ENCODE measurements at places on chromosomes 2 and 18.

GRCh38 chr2:156333951-156334495 lies 1.5 kb upstream of the NR4A2 start:
- no peak for DNase-seq

- DNase-seq: no peak
Measured at GRCh38 chr18:79847606-79848293, 50.0 kb downstream of the KCNG2 start.

GRCh38 chr2:83817511-83817910 lies 641.6 kb downstream of the SUCLG1 start:
- DNase-seq: no peak

DNA sequence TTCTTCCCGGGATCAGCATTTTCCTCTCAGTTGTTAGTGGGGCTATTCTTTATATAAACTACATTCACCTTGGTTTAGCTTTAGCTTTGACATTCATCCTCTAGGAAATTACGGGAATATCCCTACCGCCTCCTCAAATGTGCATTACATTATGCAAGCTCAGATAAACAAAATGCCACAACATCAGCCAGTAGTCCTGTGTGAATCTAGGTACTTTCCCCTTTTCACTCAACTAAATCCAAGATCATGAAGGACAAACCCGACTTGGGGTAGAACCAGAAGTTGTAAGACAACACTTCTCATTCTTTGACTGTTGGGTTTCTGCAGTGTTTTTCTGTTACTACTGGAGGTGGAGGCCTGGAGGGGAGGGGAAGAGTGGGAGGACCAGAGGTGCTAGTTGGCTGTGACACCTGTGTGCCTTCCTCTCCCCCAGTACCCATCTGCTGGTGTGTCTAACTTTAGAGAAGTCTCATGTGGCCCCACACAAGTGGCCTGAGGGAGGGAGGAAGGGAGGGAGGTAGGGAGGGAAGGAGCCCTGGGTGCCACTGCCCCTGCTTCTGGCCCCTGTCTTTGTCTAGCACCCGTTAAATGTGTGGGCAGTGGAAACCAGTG lies 84.8 kb upstream of the BCL2L11 start:
- DNase-seq: no peak

DNA sequence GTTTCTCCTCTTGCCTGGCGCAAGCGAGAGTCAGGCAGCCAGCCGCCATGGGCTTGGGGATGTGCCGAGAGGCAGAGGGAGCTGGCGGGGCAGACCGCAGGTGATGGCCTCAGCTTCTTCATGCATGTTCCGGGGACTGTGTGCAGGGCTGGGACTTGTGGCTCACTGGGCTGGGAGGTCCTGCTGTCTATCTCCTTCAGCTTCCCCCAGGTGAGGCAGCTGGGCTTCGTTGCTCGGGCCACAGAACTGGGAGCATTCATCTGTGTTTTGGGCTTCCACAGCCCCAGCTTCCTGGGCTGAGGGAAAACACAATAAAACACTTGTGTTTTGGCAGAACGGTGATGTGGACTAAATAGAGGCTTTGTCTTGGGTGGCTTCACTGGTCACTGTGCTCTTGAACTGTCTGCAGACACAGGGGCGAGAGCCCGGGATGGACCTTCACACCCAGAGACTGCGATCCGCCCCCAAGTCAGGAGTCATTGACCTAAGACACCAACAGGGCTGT lies 93.5 kb downstream of the DYSF start:
- DNase-seq: no peak

DNA sequence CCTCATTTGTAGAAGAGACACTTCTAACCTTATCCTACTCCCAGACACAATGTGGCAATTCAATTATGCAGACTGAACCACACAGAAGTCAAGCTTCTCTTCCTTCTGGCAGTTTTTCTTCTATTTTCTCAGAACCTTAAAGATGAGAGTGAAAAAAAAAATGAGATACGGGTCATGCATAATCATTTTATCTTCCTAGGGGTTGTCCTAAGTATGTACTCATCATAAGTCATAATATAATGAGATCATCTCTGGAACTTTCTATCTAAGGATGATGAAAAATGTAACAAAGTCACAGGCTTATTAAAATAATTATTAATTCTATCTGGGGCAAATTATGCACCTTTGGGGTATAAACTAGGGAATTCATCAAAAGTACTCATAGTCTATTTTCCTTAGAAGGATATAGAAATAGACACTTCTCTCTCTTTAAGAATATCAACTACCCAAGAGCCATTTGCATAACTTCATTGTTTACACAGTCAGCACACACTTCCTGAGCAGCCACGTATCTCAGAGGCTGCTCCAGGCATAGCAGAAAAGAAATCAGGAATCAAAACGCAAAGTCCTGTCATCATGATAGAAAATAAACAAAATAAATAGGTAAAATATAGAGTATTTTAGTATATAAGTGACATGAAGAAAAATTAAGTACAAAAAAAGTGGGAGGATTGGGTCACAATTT lies 345.9 kb upstream of the SPHKAP start:
- DNase-seq: no peak

DNA sequence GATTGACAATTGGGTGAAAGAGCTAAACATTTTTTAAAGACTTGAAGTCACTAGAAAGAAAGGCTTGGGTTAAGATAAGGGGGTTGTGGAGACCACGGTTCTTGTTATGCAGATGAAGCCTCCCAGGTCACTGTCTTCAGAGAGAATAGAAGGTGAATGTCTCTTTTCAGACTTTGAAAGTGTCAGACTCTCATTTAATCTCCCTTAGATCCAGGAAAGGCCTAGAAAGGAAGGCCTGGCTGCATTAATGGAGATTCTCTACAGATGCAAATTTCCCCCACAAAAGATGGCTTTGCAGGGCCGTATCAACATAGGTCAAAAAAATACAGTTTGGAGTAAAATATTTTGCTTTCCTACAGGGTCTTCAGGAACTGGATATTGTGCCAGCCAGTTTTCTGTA lies 193.9 kb downstream of the RTP5 start:
- DNase-seq: no peak

GRCh38 chr2:54722641-54723040 lies 821 bp upstream of the EML6 start:
- no peak for DNase-seq

GRCh38 chr2:241618296-241618805 lies 18.6 kb downstream of the THAP4 start:
- no peak for DNase-seq

DNA sequence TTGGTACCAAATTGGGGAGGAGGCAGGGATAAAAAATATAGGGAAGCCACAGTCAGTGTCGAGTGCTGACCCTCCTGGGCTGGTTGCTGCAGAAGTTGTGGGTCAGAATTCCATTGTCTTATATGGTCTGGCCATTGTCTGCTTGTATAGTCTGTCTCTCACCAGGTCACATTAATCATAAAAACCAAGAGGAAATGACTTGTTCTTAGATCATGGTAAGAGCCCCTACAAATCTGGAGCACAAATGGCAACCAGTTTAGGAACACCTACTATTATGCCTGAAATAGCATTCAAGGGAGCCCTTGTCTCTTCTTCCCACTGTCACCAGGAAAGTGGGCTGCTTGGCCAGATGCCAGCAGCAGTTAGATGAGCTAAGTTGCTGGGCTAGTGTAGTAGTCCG lies 119.7 kb upstream of the RMP24 start:
- DNase-seq: no peak

- DNase-seq: peak; percentile 39
Measured at GRCh38 chr2:9554921-9555296, 721 bp downstream of the ADAM17 start.

- no peak for DNase-seq
Measured at GRCh38 chr18:49651033-49651432, 89.2 kb downstream of the LIPG start.

DNA sequence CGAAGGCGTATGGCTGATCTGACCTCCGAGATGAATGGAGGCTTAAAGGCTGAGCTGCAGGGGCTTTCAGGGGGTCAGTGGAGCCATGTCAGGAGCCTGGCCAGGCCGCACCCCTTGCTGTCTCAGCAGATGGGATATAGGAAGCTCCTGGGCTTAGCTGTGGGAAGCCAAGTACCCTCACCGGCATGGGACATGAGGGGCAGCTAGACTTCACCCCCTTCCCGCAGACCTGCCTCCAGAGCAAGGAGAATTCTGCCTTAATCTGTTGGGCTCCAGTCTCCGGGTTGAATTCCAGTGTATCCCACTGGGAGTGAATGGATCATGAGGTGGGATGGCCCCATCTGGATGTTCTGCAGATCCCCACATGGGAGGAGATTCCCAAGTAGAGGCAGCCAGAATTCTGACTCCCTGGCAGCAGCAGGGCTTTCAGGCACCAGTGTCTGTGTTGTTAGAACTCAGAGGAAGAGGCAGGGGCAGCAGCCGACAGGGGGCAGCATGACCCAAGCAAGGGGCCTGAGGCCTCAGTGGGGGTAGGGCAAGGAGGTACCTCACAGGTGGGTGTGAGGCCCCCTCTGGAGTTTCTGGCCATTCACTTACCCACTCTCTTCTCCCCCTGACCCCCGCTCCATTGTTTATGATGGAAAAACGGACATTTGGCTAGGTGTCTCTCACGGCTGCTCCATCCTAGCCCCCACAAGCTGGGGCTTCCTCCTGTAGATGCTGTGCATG lies 19.1 kb downstream of the CAPG start:
- peak; percentile 73 for DNase-seq

DNA sequence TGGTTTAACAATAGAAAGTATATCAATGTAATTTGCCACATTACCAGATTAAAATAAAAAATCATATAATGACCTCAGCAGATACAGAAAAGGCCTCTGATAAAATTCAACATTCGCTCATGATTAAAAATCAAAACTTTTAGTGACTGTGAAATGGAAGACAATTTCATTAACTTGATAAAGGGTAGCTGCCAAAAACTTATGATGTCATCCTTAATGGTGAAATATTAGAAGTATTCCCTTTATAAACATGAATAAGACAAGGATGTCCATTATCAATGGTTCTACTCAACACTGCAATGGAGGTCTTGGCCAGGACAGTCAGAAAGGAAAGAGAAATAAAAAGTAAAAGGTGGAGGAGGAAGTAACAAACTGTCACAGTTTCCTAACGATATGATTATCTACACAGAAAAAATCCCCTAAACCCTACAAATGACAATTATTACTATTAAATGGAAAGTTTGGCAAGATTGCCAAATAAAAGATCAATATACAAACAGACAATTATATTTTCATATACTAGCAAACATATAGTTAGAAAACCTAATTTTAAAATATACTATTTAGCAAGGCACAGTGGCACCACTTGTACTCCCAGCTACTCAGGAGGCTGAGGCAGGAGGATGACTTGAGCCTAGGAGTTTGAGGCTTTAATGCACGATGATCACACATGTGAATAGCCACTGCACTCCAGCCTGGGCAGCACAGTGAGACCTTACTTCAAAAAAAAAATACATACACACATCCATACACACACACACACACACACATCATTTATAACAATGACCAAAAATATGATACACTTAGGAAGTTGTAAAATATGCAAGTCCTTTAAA lies 12.8 kb downstream of the METTL8 start:
- DNase-seq: no peak
